ENCODE measurements at places on chromosomes 6 and 20. TPM values are rescaled to one million over a fixed set of nuclear protein-coding genes. Genes with fewer than 3 reads are reported as not detected.

- DNase-seq = no peak
Observed at GRCh38 chr6:362231-362923, 29.2 kb upstream of the IRF4 start.

GRCh38 chr20:58838174-58838573 lies 12.5 kb downstream of the GNAS-AS1 start:
- DNase-seq = no peak

BHLHE23 gene
- total RNA-seq = 0.42 TPM

DNA sequence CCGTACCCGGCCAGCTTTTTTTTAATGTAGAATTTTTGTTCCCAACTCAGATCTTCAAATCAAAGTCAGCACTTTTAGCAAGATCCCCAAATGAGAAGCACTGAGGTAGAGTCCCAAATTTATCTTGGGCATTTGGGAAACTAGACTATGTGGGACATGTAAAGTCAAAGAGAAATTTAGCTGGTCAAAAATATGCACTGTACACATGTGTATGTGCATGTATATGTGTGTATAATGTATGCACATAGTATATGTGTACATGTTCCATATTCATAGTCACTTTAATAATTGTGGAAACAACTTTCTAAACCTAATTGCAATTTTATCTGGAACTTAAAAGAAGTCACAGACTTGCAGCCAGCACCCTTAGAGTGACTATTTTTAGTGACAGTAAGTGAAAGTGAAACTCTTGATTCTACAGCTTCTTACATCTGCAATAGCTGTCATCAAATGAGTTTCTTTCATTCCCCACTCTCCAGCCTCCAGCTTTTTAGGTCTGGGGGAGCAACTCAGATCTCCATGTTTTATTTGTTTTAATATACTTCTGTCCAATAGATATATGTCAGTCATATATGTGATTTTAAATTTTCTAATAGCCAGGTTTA lies 53.6 kb downstream of the CDC40 start:
- no peak for DNase-seq

DNA sequence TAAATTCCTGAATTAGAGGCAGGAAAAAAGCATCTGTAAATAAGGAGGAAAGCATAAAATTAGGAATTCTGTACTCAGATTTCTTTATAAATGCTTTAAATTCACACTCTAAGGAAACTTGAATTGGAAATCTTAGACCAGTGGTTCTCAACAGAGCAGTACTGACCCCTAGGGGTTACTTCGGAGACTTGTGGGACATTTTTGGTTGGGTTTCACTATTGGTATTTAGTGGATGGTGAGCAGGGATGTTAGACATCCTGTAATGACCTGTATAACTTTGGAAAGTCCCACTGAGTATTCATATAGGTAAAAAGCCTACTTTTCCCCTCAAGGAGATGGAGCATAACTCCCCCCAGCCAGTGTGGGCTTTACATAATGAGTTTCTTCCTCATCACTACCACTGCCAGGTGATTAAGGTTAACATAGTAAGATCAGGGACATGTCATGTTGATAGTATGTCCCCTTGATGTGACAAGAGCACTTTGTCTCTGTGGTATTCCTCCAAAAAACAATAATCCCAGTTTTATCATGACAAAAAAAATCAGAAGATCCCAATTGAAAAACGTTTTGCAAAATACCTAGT lies 31.0 kb downstream of the GLO1 start:
- peak; percentile 18 for DNase-seq

CRISP3 gene
- 1.1 TPM for total RNA-seq

- no peak for DNase-seq
Observed at GRCh38 chr6:144543006-144543871, 258.1 kb downstream of the UTRN start.

GRCh38 chr20:40900666-40901215 lies 127.9 kb upstream of the TOP1 start:
- DNase-seq = no peak

DNA sequence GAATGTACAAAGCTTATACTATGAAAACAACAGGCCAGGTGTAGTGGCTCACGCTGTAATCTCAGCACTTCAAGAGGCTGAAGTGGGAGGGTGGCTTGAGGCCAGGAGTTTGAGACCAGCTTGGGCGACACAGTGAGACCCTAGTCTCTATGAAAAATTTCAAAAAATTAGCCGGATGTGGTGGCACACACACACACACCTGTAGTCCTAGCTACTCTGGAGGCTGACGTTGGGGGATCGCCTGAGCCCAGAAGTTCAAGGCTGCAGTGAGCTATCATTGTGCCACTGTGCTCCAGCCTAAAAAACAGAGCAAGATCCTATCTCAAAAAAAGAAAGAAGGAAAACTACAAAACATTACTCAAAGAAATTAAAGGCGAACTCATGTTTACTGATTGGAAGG lies 7.3 kb upstream of the ASF1A start:
- no peak for DNase-seq

DNA sequence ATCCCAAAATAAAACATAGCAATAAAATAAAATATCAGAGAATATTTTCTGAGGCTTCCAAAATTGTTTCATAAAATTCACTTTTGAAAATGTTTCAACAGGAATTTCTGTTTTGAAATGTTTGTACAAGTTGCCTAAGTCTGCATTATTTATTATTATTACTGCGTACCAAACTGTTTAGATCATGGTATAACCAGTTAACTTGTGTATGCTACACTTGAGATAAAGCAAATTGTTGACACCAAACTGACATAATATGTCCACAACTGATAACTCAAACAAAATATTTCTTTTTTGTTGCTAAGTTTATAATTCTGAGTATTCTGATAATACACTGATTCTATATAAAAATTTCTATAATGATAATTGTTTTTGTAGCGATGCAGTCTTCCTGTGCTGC lies 531.8 kb upstream of the EYS start:
- no peak for DNase-seq

DNA sequence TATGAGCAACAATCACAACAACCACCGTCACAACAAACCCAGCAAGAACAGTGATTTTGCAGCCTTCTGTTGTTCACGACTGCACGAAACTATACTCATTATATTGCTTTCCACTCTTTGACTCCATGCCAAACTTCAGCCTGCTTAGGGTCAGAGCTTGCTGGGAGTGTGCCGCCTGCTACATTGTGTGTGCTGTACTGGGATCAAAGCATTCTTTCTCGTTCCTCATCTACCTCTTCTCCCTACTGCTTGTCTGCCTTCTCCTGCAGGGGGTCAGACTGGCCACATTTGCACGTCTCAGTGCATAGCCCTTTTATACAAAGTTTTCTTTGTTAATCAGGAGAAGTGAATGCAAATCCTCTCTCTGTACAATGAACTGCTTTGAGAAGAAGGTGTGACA lies 401.6 kb upstream of the CITED2 start:
- DNase-seq = no peak

RCAN2 gene
- total RNA-seq = 2.0 TPM

- DNase-seq = no peak
Observed at GRCh38 chr6:42354702-42355101, 97.0 kb downstream of the TRERF1 start.

DNA sequence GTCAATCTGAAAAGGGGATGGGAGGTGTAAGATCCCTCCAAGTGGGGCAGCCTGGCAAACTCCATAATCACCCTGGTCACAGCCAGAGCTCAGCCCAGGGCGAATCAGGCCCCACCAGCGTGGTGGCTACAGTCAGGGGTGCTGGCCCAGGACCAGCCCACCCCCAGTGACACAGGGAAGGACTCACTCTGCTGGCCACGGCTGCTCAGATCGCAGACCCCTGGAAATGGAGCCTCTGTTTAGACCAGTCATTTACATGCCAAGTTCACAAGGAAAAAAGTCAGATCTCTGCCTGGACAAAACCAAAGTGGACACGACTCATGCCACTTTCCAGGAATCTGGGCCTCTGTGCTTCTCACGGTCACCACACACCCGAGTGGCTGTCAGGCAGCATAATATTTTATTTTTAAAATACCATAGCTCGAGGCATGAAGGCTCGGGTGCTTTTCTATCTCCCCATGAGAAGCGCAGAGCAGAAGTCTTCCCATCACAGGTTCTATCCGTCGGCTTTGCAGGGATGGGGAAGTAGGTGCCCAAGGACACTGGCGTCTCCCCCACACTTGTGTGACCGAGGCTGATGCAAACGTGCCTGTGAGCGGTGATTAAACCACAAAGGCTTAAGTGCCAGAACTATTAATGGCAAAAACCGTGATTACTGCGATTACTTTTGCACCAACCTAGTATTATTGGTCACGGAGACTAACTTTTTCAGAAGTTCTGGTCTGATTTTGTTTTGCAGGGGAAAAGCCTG lies 13.0 kb downstream of the PXDC1 start:
- no peak for DNase-seq

Data from thymus (tissue), 14 donors.